ENCODE measurements at places on chromosomes 6 and 20. TPM values are rescaled to one million over a fixed set of nuclear protein-coding genes. Genes with fewer than 3 reads are reported as not detected.

DNA sequence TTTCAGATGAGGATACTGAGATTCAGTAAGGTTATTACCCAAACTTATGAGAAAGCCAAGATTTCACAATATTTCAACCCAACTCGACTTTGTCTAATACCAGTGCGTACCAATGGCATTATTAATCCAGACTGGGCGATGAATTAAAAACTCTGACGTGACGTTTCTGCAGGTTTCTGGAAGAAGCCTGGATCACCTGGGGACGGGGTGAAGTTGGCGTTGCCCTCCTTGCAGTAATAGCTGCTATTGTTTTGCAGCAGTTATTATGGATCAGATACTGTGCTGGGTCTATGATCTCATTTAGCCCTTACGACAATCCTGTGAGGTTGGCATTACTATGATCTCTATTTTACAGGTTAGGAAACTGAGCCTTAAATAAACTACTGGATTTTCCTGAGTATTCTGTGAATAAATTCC lies 569 bp upstream of the CDC5L start:
- DNase-seq, result peak; percentile 23

DNA sequence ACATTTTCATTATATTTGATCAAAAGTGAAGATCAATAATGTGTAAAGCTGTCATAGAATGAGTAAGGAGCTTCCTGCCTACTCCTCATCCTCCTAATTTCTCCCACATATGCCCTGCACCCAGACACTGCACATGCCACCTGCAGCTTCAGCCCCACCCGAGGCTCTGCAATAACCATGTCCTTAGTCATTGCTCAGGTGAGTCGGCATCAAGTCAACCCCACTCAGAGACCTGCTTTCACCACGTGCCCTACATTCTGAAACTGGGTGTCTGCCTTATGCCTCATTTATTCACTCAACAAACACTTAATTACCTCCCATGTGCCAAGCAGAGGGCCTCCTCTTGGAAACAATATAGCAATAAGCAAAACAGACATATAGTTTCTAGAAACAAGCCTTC lies 15.4 kb upstream of the TNFAIP3 start:
- no peak for DNase-seq

DNA sequence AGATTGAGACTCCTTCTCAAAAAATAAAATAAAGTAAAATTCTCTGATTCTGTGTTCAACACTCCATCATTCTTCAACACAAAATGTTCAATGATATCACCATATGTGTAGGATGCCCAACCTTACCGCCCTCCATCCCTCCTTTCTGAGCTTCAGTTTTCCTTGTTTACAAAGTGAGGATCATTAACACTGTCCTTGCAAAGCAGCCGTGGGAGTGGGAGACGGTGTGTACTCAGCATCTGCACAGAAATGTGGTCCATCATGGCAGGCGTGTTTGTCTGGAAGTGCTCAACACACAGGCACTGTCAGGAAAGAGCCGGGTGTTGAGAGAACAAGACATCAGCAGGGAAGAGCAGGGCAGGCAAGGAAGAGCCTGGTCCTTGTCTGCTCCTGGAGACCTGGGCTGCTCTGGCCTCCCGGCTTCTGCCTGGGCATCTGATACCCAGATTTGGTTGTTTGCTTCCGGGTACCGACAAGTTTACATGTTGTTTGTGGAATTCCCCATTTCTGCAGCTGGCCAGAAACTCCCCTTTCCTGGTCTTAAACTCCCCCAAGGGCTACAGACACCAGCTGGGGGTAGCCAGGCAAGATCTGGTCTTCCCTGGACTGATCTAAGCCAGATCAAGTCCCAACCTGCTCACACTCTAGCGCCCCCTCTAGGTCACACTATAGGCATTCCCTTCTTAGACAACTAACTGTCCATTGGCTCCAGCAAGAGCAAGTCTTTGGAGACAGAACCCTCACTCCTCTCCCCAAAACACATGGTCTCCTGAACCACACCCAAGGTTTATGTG lies 26.7 kb upstream of the TTPAL start:
- DNase-seq, result no peak

DNA sequence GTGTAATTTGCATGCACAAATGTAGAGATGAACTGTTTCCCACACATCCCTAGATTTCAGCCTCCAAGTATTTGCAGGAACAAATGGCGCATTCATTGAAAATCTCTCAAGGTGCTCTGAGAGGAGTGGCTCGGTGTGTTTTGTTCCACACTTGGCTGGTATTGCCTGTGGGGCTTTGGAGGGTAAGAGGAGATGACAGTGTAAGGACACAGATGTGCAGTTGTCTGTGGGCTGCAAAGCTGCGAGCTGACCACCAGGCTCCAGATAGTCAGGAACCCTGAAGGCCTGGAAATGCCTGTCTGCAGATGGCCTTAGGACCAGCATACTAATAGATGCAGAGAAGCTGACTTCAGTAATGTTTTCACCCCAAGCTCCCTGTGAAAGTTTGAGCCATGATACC lies 57.7 kb upstream of the PBOV1 start:
- DNase-seq, result no peak

DNA sequence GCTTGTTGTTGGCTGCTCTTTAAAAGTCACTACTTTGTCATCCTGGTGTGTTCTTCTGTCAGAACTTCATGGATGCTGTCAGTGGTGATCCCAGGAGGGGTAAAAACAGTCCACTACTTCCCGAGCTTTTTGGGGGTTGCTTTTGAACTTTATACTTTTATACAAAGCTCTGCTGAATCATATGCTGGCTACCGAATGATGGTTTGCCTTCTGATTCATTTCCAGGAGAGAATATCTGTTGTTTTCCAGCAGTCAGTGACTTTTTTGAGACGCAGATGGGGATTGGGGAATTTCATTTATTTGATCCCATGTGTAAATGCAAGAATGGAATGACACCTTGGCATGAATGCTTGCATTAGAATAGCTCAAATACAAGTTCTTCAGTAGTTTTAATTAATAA lies 32.7 kb upstream of the COL10A1 start:
- no peak for DNase-seq

- no peak for DNase-seq
Measured at GRCh38 chr6:57109880-57110279, 19.9 kb downstream of the ZNF451 start.

GRCh38 chr20:33843854-33844253 lies 32.7 kb downstream of the CHMP4B start:
- no peak for DNase-seq

- DNase-seq, result peak; percentile 58
Measured at GRCh38 chr20:49447946-49448809, 34.3 kb downstream of the KCNB1 start.

SASH1 gene
- total RNA-seq, result 238 TPM

BTN3A1 gene
- total RNA-seq, result 12.3 TPM

Measured in tibial nerve (tissue), 4 donors.